ENCODE measurements at places on chromosomes 2 and 18.
A peak's percentile ranks its signal among the peaks of the same experiment; 100 is the strongest.

DNA sequence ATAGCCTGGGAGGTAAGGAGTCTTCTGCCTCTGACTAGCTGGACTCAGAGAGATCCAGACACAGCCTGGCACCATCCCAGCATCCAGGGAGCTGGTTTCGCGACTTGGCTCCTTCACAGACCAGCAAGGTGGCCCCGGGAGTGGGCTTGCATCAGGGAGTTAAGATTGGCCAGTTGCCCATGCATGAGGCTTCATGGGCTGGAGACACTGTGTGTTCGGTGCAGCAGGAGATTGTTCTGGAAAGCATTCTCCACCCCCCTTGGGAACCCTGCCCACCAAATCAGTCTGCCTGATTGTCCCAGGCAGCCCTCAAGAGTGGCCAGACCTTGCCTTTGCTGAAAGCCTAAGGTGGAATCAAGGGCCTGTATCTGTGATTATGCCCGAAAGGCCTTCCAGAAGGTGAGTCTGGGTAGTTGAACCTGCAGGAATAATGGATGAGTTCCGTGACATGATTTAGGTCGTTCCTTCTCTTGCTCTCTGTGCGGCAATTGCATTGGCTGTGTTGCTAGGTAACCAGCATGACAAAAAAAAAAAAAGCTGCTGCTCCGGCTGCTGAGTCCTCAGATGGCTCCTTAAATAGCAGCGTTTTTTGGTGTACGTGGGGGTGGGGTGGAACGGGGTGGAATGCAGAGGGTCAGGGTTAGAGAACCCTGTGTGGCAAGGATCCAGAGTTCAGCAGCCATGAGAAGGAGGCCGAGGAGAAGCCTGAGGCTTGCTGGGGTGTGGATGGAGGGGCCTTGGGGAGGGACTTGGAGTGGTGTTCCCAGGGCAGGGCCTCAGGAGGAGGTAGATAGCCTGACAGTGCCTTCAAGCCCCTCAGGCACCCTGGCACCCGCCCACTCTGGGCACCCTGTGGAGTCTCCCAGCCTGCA, 93.0 kb upstream of the MCFD2 start:
- no peak for DNase-seq

- no peak for DNase-seq
These were observed 21.6 kb upstream of the LMAN1 start for GRCh38 chr18:59380706-59381105.

DNA sequence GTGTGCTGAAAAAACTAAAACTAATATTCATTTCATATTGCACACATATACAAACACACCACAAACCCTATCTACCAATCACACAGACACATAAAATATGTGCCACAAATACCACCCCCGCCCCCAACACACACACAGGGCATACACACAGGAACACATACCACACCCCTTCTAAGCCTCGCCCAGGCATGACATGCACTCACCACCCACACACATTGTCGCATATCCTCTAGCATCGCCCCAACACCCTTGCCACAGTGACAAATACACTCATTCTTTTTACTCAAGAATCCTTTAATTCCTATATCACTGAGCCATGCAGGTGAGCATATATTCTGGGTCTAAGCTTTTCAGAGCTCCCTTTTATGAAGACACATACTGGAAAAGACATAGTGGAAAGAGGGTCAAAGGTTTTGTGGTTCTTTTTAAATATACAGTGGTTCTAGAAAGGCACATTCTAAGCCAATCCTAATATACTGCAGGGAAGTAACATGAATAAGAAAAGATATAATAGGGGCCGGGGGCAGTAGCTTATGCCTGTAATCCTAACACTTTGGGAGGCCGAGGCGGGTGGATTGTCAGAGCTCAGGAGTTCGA, 24.5 kb upstream of the LCLAT1 start:
- peak; percentile 87 for DNase-seq

DNA sequence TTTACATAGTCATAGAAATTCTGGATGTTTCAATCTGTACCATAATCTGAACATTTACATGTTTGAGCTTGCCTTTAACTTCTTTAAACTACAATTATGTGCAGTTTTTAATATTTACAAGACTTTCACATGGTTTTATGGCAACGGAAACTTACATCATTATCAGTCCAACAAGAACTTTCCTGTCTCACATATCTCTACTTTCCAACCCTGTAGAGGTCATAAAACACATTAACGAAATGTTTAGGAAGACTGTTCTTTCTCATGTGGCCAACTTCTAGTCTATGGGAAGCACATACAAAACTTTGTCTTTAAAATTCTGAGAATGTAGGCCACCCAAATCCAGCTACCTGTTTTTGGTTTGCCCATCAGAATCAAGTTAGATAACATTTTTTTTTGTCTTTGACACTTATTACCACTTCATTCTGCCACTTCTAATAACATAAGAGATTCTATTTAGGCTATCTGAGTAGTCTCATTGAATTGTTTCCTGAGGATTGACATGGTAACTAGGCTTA, 693.2 kb downstream of the KCNJ3 start:
- no peak for DNase-seq

DNA sequence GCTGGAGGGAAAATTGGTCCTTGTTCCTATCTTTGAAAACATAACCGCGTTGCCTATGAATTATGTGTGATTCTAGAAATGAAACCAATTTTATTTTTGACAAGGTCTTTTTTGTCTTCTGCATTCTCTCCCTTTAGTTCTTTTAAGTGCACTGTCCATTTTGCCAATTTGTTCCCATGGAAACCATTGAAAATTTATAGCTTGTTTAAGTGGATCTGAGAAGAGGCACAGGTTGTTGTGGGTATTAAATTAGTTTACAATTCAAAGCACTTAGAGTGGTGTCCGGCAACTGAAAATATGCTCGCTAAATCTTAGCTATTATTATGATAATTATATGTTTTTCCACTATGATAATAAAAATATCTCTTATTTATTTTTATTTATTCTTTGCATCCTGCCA, 107.5 kb upstream of the FSHR start:
- no peak for DNase-seq

- no peak for DNase-seq
These were observed 346.7 kb downstream of the RND3 start for GRCh38 chr2:150140777-150141176.

GRCh38 chr2:9538000-9538507, 17.6 kb downstream of the ADAM17 start:
- DNase-seq: no peak

DNA sequence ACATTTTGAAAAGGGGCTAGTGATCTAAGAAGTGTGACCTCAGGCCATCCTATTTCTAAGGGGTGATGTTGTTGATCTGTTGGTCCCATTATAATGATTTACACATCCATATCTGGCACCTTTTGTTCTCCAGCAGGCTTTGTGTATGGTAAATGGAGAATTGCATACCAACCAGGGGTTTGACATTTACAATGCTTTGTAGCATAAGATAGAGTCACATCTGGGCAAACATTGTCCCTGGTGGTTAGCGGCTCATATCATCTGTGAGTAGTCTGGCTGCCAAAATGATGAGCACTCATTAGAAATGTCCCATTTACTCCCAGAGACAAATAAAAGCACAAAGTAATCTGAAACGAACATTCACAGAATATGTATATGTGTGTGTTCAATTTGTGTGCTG, 1775.5 kb upstream of the CELF4 start:
- DNase-seq: no peak

DNA sequence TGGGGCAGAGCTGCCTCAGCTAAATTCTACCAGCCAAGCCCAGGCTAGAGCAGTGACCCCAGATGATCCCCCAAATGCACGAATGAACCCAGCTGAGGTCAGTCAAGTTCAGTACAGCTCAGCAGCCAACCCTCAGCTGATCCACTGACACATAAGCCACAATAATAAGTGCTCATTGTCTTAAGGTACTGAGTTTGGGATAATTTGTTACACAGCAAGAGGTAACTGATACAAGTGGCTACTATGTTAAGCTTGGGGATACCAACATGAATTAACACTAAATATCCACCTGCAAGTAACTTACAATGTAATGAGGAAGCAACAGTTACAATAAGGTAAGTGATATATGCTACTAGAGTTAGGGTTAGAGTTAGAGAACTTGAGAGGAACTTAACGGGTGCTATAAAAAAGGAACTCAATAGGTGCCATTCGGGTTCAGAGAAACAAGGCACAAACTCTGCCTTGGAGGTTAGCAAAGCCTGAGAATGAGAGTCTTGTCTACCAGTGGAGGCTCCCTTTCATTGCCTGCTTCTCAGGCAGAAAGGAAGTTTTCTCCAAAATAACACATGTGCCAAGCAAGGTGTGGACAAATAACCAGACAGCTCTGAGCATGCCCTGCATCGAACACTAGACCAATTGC, 189.4 kb downstream of the ARL4C start:
- no peak for DNase-seq

DNA sequence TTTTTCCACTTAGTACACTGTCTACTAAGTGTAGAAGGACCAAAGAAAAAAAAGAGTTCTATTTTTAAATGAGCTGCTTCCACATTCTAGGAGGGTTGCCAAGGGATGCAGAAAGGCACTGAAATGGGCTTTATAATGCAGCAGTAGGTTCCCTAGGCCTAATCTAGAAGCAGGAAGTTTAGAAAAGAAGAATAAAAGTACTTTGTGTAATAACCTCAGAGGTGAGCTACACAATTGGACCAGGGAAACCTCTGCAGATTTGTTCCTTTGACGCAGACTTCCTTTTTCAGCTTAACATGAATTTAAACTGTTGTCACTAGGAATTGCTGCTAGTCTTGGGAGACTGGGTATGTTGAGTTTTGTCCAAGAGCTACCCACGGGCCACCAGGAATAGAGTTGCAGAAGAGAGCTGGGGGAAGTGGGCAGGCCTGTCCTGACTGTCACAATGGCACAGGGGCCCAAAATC, 34.6 kb upstream of the RAB1A start:
- no peak for DNase-seq

GRCh38 chr18:79950515-79951341, 725 bp downstream of the SLC66A2 start:
- peak; percentile 42 for DNase-seq

DNA sequence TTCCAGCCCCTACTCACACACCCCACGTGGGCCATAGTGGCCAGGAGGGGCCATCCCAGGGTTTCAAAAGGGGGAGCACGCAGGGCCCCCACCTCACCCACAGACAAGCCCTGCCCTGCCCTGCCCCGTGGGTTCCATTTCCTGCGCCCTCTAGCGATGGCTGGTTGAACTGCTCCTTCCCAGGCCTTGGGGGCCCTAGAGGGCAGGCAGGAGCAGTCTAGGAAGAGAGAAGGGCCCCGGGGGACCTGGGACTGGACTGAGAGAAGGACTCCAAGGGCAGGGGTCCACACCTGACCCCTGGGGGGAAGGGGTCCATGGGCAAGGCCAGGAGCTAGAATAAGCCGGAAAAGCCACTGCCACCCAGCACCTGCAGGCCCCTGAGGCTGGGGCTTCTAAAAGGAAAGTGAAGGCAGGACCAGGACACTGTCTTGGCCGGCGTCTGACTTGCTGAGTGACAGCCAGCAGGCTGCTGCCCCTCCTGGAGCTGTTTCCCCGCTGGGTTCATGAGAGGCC, 10.1 kb downstream of the CYP26B1 start:
- peak; percentile 61 for DNase-seq

GRCh38 chr2:221649051-221649775, 77.1 kb upstream of the EPHA4 start:
- no peak for DNase-seq

DNA sequence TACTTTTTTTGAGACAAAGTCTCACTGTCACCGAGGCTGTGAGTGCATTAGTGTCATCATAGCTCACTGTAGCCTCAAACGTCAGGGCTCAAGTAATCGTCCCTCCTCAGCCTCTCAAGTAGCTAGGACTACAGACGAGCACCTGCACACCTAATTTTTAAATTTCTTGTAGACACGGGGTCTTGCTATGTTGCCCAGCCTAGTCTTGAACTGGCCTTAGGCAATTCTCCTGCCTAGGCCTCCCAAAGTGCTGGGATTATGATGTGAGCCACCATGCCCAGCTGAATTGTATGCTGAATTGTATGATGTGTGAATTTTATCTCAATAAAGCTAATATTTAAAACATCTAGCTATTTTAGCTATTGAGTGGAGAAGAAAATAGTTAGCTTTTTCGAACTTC, 18.9 kb downstream of the CAB39 start:
- no peak for DNase-seq

DNA sequence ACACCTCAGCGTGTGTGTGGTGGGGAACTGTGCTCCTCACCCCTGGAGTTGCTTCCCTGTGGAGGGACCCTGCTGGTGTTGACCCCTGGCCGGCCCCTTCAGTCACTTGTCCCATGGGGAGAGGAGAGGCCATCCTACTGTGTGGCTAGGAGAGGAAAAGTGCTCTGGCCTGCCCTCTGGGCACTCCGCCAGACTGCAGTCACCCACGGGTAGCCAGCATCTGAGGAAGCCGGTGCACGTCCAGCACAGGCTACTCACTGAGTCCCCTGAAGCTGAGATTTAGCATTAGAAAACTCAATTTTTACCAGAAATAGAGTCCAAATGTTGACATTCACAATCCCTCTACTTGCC, 211.5 kb upstream of the RAB6C start:
- DNase-seq: no peak

DNA sequence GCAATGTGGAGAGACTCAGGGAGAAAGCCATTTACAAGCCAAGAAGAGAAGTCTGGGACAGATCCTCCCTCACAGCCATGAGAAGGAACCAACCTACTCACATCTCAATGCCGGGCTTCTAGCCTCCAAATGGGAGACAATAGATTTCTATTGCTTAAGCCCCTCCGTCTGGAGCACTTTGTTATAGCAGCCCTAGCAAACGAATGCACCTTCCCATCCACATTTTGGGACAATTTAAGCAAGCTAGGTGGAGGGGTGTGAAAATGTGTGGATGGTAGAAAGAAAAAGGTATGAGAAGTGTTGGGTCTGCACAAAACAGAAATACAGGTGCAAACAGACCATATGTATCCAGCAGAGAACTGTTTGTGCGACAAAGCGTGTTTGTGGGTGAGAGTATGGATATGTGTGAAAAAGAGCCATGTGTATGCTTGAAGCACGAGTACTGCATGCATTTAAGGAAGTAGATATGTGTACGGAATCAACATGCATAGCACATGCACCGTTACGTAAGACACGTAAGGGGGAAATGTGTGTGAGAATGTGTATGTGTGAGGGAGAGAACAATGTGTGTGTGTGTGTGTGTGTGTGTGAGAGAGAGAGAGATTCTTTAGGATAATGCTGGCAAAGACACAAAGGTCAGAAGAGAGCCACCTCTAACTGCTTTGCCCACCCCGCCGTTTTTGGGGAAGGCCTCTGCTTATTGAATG, 13.1 kb upstream of the E2F6 start:
- no peak for DNase-seq

- peak; percentile 68 for DNase-seq
These were observed 56.6 kb downstream of the EPG5 start for GRCh38 chr18:45910405-45911023.

DNA sequence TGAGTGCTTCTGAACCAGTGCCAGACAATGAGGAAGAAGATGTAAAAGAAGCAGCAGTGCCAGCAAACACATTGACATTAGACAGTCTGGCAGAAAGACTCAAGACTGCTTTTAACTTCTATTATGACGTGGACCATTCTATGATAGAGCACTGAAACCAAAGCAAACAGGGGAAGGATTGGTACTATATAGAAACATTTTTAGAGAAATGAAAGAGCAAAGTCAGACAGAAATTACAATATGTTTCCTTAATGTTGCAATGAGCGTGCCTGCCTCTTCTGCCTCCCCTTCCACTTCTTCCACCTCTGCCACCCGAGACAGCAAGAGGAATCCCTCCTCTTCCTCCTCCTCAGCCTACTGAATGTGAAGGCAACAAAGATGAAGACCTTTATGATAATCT, 39.7 kb downstream of the DHX57 start:
- DNase-seq: no peak

GRCh38 chr2:128559533-128560515, 241.2 kb upstream of the HS6ST1 start:
- no peak for DNase-seq

Measured in CD4-positive, alpha-beta T cell treated with Interleukin-17A for 4 hours (primary cell).